CD4-positive, alpha-beta T cell treated with Interferon gamma for 1 hour (primary cell): ENCODE measurements at places on chromosomes 12 and 14.

DNA sequence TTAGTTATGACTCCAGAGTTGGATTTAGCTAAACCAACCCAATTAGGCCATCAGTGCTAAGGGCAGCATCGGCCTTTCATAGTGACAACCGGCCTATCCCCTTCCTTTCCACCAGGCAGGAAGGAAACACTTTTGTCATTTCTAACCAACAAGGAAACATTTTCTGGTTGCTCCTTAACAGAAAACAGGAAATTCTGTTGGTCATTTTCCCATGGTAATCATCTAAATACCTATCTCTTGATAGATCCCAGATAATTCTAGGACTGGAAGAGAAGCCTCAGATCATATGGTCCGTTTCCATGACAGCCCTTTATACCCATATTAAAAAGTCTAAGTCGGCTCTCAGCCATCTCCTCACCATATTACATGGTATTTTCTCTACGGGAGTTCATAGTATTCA, 79.2 kb upstream of the USP44 start:
- DNase-seq, result no peak

- DNase-seq, result no peak
Observed at GRCh38 chr12:119204131-119204530, 25.4 kb downstream of the HSPB8 start.

- no peak for DNase-seq
Observed at GRCh38 chr12:108804271-108804953, 53.0 kb downstream of the SSH1 start.

GRCh38 chr14:105010891-105011291, 10.0 kb downstream of the CDCA4 start:
- DNase-seq, result no peak

- DNase-seq, result no peak
Observed at GRCh38 chr14:55583942-55584468, 4.0 kb downstream of the KTN1 start.

DNA sequence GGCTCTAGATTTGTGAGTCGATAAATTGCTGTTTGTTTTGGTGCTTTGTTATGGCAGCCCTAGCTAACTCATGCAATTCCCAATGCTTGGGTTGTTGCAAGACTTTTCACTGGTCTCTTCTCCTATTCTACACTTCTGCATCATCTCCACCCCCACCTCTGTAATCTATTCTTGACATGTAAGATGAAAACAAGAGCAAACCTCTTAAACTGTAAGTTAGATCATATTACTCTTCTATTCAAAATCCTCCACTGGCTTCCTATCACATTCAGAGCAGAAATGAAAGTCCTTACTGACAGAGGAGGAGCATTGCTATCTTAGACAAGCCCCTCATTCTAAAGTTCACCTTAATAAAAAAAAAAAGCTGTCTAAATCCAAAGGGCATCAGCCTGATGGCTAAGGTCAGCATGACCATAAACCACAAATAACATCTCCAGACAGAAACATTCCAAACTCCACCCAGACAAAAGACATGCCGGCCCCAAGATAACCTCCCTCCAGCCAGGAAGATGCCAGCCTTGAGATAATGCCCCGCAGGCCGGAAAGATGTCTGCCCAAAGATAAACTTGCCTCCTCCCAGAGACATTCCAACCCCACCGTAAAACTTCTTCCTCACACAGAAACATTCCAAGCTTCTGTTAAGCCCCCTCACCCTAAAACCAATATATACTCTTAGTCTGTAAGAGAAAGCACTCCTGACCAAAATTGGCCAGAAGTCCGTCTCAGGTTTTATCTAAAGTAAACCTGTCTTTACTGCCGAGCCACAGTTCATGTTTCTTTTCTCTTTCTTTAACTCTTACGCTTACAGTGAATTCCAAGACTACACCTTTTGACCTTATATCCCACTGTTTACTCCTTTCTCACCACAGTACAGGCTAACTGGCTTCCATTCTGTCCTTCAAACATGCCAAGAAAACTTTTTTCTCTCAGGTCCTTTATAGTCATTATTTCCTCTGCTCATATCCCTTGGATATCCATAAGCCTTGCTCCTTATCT, 308.9 kb downstream of the KCNH5 start:
- DNase-seq, result no peak

GRCh38 chr12:14997998-14998397, 25.2 kb downstream of the PDE6H start:
- no peak for DNase-seq

DNA sequence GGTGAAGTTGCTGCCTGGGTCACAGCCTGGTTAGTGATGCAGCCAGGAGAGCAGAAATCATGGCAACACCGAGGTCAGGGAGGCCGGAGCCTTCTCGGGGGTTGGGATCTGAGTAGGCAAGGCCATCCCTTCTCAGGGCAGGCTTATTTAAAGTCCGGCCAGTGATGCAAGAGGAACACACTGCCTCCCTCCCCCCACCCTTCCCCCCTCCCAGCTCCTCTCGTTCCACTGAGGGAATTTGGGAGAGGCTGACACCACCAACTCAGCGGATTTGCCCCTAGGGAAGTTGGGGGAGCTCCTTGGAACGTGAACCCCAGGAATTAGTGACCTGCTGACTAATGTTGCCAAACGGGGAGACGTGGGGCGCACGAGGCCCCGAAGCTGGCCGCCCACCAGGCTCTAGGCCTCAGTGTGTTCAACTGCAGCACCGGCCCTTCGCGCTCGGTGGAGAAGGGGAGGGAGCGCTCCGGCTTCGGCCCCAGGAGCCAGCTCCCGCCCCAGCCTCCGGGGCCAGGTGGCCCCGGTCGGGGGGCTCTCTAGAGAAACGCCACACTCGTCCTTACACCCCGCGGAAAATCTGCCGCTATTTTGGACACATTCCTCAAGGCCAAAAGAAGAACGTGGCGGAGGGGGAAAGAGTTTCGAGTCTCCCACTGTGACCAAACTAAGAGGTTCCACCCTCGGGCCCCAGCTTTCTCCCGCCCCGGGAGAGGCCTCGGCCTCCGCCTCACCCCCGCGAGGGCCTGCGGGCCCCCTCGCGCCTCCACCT, 1.6 kb downstream of the CTDSP2 start:
- peak; percentile 17 for DNase-seq

DNA sequence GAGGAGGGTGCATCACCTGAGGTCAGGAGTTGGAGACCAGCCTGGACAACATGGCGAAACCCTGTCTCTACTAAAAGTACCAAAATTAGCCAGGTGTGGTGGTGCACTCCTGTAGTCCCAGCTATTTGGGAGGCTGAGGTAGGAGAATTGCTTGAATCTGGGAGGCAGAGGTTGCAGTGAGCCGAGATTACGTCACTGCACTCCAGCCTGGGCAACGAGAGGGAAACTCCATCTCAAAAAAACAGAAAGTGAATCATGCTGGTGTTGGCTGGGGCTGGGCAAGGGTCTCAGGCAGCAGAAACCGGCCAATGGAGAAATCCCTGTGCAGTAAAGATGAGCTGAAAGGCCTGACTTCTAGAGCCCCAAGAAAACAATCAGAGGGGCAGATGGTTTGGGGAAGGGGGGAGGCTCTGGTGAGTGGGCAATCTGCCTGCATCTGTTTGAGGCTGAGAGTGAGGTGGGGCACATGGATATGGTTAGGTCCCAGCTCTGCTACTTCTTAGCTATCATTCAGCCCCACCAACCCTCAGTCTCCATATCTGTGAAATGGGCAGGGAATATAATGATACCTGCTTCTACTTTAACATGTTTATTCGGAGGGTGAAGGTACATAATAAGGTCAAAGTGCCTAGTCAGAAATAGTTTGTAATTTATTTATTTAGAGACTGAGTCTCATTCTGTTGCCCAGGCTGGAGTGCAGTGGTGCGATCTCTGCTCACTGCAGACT, 21.3 kb upstream of the COX6A1 start:
- DNase-seq, result no peak

- DNase-seq, result no peak
Observed at GRCh38 chr14:88660056-88660455, 97.2 kb downstream of the ZC3H14 start.

GRCh38 chr14:34262127-34262910, 199.7 kb downstream of the SPTSSA start:
- DNase-seq, result no peak
